H7 (cell line): ENCODE measurements at places on chromosomes 12 and 14. TPM values are rescaled to one million over a fixed set of nuclear protein-coding genes. Genes with fewer than 3 reads are reported as not detected.

- DNase-seq: no peak
These were observed 15.2 kb upstream of the LUM start for GRCh38 chr12:91126516-91126915.

The CRIP1 gene
- 0.96 and 5.4 TPM in 2 replicates for total RNA-seq

DNA sequence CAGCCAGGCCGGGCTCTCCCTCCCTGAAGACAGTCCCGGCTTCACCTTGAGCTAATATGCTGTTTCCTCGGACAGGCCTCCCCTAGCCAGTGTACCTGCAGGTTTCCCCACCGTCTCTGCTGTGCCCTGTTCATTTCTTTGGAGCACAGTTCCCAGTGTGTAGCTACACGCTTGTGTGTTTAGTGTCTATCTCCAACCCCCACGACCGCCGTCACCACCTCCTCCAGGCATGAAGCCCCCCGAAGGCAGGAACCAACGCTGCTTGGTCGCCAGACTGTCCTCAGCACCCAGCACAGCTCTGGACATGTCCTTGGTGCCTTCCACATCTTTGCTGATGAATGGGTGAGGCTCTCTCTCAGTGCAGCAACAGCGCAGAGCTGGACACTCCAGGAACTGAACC, 26.2 kb upstream of the PLEKHG6 start:
- DNase-seq: peak; percentile 33

DNA sequence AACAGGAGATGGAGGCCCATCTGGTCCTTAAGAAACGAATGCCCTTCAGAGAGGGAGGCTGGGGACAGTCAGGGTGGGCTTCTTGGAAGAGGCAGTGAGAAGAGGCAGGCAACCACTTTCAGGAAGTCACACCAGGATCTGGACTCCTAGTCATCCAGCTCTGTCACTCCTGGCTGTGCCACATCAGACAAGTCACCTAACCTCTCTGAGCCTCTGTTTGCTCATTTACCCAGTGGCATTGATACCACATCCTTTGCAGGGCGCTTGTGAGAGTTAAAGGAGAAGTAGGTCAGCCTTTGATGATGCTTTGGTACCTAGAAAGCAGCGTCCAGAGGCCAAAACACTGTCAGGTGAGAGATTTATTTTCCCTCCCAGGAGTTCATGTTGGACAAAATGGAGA, 11.1 kb downstream of the CCDC197 start:
- DNase-seq: no peak

GRCh38 chr12:34108405-34108803, 86.1 kb downstream of the ALG10 start:
- no peak for DNase-seq

DNA sequence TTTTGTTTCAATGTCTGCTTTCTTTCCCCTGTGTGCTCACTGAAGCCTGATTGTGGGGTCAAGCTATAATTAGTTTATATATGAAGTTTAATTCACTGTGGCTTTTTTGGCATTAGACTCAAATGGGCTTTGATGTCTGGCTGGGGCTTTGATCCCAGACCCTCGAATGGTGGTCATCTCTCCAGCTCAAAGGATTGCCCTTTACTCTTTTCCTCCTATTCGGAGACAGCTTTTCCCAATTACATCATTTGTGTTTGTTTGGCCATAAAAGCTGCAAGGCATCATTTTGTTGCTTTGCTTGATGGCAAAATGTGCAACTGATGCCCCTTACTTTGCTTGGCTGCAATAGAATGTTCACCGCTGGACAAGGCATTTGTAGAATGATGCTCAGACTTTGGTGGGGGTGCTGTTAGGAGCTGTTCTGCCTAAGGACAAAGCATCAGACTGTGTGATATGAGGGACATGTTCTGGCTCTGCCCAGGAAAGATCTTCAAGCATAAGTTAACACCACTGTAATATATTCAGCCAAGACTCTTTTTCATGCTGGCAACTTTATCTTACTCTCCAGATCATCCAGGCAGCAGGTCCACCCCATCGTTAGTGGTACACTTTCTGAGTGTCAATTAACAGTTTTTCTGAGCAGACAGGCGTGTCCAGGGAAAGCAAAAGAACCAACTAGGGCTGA, 3.2 kb upstream of the DACT1 start:
- DNase-seq: no peak

The SH2B3 gene
- total RNA-seq: 21.8 and 26.8 TPM in 2 replicates

The OVCH1 gene
- total RNA-seq: not detected in 2 replicates

The CHST11 gene
- total RNA-seq: 14.5 and 14.8 TPM in 2 replicates

GRCh38 chr14:104650057-104650980, 39.1 kb upstream of the INF2 start:
- DNase-seq: peak; percentile 99

DNA sequence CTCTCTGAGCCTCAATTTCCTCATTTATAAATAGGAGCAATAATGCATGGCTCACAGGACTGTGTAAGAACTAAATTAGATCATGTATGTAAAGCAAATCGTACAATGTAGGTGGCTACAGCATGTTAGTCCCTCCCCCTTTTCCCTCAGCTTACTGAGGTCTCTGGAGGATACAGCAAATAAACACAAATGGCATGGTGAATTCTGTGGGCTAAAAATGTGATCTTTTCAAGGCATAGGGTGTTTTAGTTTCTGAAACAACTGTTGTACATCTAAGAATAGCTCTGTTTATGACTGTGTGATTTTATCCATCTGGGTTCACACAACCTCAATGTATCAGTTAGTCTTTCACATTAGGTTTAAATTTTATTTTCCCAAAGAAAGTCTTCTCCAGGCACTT, 121.2 kb upstream of the PLEKHG7 start:
- no peak for DNase-seq

GRCh38 chr14:76024211-76024907, 38.8 kb downstream of the IFT43 start:
- DNase-seq: no peak

The AHNAK2 gene
- 2.0 and 2.3 TPM in 2 replicates for total RNA-seq

- DNase-seq: no peak
These were observed 28.8 kb downstream of the DMAC2L start for GRCh38 chr14:50340963-50341362.

GRCh38 chr12:26101763-26102162, 23.1 kb downstream of the BHLHE41 start:
- DNase-seq: no peak

The DIO3 gene
- total RNA-seq: 0.85 and 1.0 TPM in 2 replicates

- DNase-seq: peak; percentile 5
These were observed 1.2 kb downstream of the PPP1R12A start for GRCh38 chr12:79933532-79934264.

- no peak for DNase-seq
These were observed 5.2 kb downstream of the DCN start for GRCh38 chr12:91177381-91177780.
